Activated CD8-positive, alpha-beta memory T cell treated with anti-CD3 and anti-CD28 coated beads, Interleukin-2, amount 50 U/mL, for 4 hours (primary cell): ENCODE measurements at places on chromosomes 1 and 21.

DNA sequence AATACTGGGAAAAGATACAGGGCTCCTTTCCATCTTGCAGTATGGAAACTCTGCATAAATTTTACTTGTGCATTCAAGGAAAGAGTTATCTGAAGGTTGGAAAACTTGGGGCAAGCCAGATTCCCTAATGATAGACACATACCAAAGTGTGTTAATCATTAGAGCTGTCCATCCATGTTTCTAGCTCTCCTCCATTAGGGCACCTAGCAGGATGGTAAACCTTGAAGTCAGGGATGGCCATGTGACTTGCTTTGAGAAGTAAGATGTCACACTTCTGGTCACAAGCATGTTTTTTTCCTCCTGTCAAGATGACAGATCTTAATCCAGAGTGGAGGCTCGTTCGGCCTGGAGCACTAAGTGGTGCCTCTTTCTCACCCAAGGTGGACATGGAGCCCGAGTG is 241.9 kb upstream of the RUNX1 start:
- no peak for DNase-seq

DNA sequence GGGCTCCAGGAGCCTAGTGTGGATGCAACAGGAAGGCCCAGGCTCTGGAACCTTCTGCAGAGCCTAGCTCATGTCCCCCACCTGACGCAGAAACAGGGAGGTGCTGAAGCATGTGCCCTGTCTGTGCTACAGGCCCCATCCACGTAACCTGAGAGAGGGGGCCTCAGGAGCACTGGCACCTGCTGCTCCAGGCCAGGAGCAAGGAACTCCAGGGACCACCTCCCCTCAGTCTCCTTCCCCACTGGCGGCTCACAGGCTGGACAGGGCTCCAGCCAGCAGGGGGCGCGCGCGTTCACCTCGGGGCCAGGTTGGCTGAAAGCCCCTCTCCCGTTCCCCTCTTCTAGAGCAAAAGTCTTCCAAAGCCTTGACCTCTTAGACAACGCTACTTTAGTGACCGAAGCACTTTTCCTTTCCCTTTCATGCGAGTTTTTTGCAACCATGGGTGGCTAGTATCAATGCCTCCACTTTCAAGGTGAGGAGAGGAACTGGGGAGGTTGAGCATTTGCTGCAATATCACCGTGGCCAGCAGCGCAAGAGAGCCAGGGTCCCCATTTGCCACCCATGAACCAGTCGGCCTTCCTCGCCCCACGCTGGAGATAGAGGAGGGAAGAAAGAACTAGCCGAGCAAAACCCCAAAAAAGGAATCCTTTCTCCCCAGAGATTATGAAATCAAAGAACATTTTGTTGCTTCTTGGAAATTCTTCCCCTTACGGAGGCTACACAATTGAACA is 52.4 kb upstream of the GPR157 start:
- DNase-seq = peak; percentile 76

DNA sequence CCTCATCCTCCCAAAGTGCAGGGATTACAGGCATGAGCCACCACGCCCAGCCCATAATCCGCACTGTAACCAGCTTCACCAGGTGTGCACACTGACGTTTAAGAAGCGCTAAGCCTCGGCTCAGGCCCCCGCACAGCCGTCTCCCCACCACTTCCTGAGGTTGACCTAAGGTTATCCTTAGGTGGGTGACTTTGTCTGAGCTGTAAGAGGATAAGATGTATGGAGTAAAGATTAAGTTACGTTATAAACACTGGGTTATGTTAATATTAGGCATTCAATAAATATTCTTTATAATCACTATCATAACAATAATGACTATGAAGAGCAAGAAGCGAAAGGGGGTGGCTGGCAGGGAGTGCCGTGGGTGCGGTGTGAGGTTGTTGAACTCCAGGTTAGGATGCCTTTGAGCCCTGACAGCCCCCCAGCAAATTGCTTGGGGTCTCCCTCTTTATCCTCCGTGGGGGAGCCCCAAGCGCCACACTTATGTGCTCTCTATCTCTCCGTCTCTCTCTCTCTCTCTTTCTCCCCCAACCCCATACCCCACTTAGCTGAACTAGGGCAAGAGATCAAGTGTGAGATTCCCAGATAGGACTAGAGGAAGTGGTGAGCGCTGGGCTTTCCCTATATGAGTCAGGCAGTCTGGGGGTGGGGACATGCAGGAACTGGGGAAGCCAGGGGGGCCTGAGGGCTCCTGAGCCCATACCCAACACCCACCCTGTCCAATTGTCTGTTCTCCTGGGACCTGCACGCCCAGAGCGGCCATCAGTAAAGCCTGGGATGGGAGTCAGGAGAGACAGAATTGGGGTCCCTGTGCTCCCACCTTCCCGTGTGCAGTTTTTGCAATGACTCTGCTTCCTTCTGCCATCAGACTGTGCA is 7.6 kb downstream of the EFHD2 start:
- peak; percentile 65 for DNase-seq

DNA sequence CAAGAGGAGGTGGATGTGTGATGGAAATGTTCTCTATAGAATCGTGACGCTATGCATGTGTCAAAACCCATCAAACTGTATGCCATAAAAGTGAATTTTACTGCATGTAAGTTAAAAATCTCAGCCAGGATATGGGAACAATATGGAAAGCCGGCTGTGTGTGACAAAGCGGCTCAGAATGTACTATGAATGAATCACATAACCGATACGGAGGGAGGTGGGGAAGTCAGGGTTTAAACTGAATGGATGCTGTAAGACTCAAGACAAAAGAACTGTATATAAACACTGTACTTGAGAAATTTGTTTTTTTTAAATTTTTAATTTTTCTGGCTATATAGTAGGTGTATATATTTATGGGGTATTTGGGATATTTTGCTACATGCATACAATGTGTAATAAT is 111.6 kb upstream of the PDE4B start:
- DNase-seq = no peak

DNA sequence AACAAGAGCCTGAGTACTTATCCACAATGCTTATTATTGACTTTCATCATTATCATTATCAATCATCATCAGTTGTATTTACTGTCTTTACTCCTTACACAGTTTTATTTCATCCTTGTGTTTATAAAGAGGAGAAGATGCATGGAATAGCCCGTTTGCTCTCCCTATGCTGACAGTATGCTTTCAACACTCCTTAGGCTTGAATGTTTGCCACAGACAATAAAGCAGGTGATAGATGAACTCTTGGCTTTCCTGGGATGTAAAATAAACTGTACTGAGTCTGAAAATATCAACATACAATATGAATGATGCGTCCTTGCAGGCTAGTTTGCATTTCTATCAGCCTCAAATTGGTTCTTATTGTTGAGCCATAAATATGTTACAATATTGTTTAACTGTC is 891.8 kb upstream of the NCAM2 start:
- no peak for DNase-seq

DNA sequence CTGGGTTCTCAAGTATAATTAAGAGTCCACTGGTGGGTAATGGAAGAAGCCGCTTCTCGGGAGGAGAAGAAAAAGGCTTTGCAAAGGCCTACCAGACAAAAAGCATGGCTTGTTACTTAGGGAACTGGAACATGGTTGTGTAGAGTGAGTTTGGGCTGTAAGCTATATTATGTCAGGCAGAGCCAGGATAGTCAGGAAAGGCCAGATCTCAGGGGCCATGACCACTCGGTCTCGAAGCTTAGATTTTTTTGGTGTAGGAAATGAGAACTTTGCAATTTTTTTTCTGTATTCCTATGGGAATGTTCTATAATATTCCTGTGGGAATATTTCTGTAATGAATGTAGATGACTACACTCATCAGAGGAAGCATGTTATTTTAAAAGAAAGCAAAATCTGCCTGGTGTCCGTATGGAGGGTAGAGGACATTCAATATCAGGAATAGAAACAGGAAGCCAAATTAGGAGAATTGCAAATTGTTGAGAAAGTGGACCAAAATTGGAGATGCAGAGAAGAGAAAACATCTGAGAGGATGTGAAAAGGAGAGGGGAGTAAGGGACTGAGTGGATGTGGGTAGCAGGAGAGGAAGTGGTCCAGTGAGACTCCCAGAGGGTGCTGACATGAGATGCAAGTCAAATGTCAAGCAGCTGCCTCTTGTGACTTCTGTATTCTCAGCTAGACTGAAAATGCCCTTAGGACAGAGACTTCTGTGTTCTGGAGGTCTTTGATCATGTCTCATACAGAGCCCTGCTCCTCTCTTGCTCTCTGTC is 45.2 kb upstream of the HAO2 start:
- DNase-seq = no peak

GRCh38 chr1:36034692-36035091 is 49.2 kb upstream of the TEKT2 start:
- DNase-seq = no peak
